Natural killer cell treated with Interleukin-12 subunit alpha and Interleukin-12 subunit beta and Interleukin-15 and Interleukin-18, amount 100 ng/mL, for 72 hours (primary cell): ENCODE measurements at places on chromosomes 6 and 20. TPM values are rescaled to one million over a fixed set of nuclear protein-coding genes. Genes with fewer than 3 reads are reported as not detected.

DNA sequence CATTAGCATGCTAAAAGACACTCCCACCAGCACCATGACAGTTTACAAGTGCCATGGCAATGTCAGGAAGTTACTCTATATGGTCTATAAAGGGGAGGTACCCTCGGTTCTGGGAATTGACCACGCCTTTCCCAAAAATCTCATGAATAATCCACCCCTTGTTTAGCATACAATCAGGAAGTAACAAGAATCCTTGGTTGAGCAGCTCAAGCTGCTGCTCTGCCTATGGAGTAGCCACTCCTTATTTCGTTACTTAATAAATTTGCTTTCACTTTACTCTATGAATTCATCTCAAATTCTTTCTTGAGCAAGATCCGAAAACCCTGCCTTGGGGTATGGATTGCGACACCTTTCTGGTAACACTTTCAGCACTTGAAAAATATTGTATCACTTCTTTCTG is 243.0 kb downstream of the BMP2 start:
- no peak for DNase-seq

TREM1 gene
- total RNA-seq, result not detected

PNLDC1 gene
- 0.24 TPM for total RNA-seq

DNA sequence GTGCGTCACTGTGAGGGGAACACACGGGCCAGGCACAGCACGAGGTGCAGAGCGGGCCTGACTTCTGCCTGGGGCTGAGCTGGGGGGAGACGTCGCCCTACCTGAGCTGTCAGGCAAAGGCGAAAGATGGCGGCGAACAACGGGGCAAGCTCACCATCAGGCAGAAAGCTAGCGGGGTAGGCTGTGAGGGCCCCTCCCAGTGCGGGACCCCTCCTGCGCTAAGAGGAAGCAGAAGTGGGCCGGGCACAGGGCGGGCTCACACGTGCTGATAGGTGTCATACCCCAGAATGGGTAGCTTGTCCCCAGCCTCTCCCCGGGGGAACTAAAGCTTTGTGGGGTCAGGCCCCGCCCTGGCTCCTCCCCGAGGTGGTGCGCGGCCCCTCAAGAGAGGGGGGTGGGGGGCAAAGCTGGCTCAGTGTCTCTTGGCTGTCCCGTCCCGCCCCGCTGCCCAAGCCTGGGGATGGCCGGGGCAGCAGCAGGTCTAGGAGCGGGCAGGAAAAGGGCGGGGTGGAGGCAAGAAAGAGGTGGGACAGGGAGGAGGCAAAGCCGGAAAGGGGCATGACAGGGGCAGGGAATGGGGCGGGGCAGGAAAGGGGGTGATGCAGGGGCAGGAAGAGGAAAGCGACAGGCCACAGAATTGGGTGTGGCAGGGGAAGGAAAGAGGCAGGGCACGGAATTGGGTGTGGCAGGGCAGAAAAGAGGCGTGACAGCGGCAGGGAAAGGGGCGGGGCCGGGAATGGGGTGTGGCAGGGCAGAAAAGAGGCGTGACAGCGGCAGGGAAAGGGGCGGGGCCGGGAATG is 14.7 kb downstream of the UCKL1 start:
- peak; percentile 87 for DNase-seq

DNA sequence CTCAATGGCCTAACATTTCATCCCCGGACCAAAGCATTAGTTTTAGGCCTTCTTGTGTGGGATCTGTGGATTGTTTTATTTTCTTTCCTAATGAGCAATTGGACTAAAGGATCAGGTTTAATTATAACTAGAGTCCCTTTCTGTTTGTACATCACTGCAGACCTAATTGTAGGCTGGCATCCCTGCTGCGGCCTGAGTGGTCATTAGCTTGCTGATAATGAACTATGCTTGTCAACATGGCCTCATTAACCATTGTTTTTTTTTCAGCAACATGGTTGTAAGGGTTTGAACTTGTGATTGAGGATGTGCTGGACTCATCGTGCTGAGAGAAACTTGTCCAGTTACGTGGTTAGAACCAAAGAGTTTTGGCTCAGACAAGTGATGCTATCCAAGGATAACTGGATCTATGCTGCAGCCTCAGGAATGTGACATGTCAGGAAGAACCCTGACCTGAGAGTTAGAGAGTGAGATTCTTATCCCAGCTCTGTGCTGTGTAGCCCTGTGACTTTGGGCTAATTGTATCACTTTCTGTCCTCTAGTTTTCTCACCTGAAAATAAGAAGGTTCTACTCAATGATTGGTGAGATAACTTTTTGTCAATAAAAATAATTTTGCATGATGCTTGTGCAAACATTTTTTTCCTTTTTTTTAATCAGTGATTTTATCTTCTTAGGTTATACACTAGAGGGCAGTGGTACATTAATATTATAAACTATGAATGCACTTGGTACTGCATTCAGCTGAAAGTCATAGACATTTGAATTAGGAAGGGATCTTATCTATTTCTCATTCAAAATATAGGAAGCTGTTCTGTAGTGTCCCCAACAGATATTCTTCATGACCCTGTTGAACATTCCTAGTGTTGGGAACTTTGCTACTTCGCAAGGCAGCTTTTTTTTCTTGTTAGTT is 140.9 kb downstream of the RNF144B start:
- no peak for DNase-seq

DNA sequence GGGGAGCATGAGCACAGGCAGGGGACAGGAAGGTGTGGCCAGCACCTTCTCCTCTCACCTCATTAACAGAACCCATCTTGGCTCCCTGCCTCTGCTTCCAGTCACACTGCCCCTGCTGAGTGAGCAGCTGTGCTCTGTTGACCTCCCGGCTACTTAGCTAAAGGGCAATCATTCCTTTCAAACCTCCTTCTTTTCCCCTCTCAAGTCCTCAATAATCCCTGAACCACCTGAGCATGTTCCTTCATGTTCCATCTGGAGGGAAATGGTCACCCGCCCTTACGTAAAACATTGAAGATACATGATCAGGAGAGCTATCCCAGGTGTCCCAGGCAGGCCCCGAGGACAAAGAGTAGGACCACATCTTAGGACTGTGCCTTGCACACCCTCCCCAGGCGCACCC is 21.7 kb upstream of the MRPS10 start:
- no peak for DNase-seq

DNA sequence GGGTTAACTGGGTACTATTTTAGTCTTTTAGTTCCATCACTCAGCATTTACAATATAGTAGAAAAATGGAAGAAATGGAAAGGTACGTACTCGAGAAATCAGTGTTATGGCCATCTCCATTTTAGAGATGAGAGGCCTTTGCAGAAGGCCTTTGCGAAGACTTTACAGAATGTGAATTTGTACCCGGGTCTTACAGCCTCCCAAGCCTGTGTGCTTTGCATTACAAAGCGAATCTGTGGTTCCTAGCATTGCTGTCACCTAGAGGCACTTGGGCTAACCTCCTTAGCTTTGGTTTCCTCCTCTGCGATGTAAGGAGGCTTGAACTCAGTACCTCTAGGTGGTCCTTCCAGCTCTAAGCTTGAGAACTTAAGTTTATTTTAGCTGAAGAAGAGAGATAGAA is 10.9 kb downstream of the VAPB start:
- DNase-seq, result no peak
